OCI-LY7 (cell line): ENCODE measurements at places on chromosomes 3 and 15. TPM values are rescaled to one million over a fixed set of nuclear protein-coding genes. Genes with fewer than 3 reads are reported as not detected.

DNA sequence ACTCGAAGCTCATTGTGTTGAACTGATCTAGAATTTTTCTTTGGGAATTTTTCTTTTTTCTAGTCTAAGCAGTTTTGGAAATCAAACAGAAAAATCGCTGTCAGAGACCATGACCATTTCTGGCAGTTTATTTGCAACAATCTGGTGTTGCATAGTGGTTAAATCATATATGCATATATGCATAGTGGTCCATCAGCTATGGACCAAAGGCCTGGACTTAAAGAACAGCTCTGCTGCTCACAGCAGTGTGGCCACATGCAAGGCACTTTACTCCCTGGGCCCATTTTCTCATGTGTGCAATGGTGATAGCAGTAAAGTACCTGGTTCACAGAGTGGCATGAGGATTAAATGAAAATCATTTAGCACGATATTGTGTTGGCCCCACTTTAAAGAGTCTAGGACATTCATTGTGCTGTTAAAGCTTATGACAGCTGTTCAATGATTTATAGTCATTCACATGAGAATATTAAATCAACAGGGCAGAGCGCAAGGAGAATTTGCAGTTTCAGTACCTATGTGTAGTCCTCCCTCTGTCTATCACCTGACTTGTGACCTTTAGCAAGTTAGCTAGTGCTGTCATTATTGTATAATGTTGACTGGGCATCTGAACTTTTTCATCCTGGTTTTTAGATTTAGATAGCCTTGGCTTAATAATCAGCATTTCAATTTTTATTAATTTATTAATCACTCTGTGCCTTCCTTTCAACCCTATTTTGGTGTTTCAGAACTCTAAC lies 46.4 kb downstream of the BLM start:
- DNase-seq: no peak

GRCh38 chr15:27589260-27589659 lies 509.9 kb downstream of the OCA2 start:
- DNase-seq: no peak

GRCh38 chr3:37622999-37623883 lies 238.4 kb upstream of the CTDSPL start:
- no peak for DNase-seq

The LRRIQ4 gene
- 0.17 and 0.39 TPM in 2 replicates for total RNA-seq

DNA sequence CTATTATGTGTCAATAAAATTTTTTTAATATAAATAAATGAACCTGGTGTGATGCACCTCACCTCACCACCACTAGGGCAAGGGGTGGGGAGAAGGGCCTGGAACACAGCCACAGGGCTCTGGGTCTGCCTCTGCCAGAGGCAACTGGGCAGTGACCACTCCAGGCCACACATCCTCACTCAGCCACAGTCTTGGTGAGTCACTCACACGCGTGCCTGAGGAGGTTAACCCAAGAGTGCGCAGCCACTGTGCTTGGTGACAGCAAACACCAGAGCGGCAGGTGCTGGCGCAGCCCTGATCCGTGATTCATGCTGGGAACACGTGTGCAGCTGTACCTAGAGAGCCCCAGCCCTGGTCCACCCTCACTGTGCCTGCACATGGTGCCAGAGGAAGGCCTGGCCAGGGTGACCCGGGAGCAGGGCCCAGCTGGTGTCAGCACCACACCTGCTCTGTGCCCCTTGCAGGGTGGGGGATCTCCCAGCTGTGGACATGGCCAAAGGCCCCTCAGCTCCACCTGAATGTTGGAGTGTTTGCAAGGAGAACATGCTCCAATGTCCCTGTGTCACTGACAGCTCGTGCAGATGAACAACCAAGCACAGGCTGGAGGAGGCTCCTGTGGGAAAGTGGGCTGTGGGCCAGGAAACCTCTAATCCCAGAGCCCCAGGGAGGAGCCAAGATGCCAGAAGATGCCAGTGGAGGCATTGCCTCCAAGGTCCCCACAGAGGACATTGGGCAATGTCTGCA lies 2.1 kb downstream of the SLC41A3 start:
- DNase-seq: peak; percentile 28

The SERPINI2 gene
- total RNA-seq: not detected in 2 replicates

GRCh38 chr3:183098536-183099025 lies 715 bp downstream of the MCCC1 start:
- DNase-seq: no peak

DNA sequence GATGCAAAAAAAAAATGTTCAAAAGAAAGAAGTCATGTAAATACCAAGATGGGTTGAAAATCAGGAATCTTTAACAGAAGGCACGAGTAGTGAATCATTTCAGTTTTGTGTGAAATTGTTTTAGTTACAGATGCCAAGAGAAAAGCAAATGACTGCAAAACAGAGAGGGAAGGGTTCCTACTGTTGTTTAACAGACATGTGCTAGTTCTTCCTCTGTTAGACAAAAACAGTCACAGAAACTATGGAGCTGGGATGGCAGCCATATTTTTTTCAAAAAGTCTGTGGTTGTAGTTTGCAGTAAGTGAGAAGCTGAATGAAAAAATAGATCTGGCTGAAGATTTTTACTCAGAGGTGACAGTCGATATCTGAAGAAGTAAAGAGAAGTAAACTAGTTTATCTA lies 511.9 kb downstream of the ZIC1 start:
- no peak for DNase-seq

DNA sequence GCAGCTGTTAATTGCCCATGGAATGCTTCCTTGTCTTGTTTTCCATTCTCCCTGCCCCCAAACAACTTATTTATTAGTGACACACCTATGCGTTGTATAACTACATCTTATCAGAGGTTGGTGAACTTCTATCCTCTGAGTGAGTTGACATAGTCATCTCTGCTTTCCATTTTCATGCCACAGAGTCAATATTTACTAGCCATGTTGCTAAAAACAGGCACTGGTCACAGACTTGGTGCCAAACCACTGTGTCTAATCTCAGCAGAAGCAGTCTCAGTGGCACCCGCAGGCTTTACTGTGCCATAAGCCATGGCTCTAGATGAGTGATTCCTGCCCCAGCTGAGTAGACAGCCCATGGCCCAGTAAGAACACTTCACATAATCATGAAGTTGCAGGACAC lies 26.5 kb downstream of the DAPK2 start:
- DNase-seq: no peak

The NTRK3 gene
- total RNA-seq: 2.5 and 2.9 TPM in 2 replicates

DNA sequence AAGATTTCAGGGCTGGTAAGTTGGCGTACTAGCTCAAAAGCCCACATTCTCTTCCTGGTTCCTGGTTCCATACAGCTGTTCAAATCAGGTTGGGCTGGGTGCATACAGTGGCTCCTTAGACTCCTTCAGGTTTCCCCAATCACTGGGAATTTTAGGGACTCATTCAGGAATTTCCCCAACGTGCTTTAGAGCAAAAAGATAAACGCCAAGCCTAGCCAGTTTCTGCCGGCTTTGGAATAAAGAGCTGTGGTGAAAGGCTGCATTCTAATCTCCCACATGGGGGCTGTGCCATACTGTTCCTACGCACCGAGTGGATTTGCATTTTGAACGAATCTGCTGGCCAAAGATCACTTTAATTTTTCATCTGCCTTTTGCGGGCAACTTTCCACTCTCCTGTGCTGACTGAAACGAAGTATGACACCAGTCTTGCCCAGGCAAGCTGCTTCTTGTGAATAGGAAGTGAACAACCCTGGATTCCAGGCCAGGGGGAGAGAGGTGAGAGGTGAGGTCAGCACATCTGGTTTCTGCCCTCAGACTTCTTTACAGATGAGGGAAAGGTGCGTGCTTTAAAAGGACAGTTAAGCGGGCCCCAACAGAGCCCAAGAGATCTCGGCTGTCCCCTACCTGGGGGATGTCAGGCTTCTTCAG lies 184.2 kb upstream of the PDZRN3 start:
- no peak for DNase-seq

The KNL1 gene
- 58.7 and 62.3 TPM in 2 replicates for total RNA-seq

The HEG1 gene
- total RNA-seq: 4.9 and 6.0 TPM in 2 replicates

The IMPG2 gene
- not detected in 2 replicates for total RNA-seq

GRCh38 chr3:105367063-105367405 lies 325 bp downstream of the ALCAM start:
- DNase-seq: peak; percentile 33

DNA sequence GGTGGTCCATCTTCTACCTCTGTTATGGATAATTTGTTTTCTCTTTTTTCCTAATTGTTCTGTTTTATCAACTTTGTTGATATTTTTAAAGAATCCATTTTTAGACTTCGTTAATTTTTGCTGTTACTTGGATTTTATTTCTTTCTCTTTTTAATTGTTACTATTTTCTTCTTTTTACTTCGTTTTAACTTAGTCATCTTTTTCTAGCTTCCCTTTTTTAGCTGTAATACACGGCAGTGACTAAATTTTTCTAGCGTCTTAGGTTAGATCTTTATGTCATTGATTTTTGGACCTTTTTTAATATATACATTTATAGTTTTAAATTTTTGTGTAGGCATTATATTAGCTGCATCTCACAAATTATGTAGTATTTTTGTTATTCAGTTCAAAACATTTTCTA lies 33.1 kb downstream of the ARIH2 start:
- no peak for DNase-seq

The AQR gene
- 34.8 and 36.4 TPM in 2 replicates for total RNA-seq

DNA sequence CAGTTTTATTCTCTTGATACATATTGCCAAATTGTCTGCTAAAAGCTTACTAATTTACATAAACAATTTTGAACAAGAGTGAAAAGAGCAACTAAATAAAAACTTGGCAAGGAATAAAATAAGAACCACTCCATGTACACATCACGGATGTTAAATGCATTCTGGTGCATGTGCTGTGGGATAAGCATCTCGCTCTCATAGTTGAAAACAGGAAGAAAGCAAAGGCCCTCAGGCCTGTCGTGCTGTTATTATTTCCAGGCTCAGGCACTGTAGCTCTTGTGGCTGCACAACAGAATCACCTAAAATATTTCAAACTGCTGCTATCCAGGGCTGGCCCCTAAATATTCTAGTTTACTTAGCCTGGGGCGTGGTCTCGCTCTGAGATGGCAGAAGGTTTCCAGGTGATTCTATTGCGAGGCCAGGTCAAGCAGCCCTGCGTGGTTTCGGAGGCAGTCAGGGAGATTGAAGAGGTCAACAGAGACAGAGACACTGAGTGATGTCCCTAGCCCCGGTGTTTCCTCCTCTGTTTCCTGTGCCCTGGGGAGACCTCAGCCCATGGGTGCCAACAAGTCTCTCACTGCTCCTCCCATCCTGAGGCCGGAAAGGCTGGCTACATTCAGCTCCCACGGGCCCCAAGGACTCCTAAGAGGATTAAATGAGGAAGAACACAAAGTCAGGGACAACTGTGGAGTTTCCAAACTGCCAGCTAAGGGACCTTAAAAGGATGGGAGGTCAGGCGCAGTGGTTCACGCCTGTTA lies 18.2 kb upstream of the PDIA5 start:
- no peak for DNase-seq

- no peak for DNase-seq
These were observed 245.1 kb upstream of the LMCD1 start for GRCh38 chr3:8256441-8257071.

The PLA2G4E gene
- not detected in 2 replicates for total RNA-seq

The ZNF662 gene
- not detected in 2 replicates for total RNA-seq

DNA sequence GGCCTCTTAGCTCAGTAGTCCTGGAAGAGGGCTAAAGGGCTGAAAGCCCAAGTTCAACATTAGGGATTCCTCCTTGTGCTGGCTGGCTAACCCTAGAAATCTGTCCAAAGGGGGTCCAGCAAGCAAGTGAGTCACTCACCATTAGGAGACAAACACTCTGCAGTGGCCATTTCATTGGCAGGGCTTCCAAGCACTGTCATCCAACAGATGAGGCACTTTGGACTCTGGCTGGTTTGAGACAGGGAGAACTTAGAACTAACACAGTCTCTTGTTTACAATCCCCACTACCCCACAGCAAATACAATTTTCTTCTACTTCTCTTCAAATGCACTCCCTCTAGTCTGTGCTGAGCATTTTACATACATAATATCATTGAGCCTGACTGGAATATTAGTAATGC lies 10.1 kb upstream of the WNT5A start:
- DNase-seq: no peak

The ONECUT1 gene
- total RNA-seq: 0.15 and 0.52 TPM in 2 replicates

GRCh38 chr3:12328837-12329462 lies 40.1 kb downstream of the PPARG start:
- DNase-seq: no peak

- peak; percentile 44 for DNase-seq
These were observed 59.1 kb downstream of the TRIM42 start for GRCh38 chr3:140736863-140737460.
